ENCODE measurements at places on chromosomes 2 and 18. TPM values are rescaled to one million over a fixed set of nuclear protein-coding genes. Genes with fewer than 3 reads are reported as not detected.
A peak's percentile ranks its signal among the peaks of the same experiment; 100 is the strongest.

DNA sequence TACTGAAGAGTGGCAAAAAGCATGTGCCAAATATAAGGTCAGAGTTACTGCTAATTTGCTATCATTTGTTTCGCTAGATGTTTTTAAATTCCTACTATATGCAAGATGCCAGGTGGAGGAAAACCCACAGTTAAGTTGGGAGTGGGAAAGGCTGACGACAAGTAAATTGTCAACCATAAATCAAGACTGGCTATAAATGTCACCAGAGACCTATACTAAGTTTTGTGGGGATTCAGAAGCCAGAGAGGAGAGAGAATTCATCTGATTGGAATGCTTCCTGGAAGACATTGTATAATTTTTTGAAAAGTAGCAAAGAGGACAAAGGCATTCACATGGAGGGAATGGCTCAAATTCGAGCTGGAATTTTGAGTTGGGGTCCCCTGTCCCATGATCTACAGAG, 64.3 kb downstream of the CFAP221 start:
- ATAC-seq = no peak

DNA sequence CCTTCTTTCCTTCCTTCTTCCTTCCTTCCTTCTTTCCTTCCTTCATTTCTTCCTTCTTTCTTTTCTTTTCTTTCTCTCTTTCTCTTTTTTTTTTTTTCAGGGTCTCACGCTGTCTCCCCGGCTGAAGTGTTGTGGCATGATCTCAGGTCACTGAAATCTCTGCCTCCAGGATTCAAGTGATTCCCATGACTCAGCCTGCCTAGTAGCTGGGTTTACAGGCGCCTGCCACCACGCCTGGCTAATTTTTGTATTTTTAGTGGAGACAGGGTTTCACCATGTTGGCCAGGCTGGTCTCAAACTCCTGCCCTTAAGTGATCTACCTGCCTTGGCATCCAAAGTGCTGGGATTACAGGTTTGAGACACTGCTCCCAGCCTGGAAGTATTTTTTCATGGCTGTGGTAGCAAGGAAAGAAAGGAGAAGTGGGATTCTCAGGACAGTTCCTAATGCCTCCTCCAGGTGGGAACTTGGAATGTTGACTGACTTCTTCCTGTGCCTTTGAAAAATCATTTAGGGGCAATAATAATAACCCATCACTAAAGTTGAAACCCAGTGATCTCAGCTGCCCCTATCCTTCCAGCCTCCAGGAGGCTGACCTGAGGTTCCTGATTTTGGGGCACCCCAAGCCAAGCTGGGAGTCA, 89.3 kb upstream of the CELF4 start:
- no peak for ATAC-seq

- ATAC-seq = peak; percentile 77
These were observed 5.3 kb upstream of the NEU4 start for GRCh38 chr2:241803387-241804325.

Gene KLHL30
- 0.18 TPM for total RNA-seq

GRCh38 chr18:79574938-79575525, 104.6 kb upstream of the CTDP1 start:
- no peak for ATAC-seq

DNA sequence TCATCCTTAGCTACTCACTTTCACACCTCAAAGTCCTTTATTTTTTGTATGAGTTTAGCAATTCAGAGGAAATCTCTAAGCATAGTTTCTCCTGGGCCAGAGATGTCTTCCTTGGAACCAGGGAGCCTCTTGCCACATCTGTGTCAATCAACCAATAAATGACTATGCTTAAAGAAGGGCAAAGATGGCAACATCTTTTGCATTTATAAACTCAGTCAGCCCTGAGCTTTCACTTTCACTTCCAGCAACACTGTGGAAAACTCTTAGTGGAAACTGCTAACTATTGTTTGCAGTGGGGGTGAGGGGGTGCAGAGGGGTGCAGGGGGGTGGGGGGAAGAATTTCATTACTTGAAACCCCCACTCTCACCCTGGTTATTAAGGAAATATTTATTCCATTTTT, 3.4 kb downstream of the ACVR1C start:
- peak; percentile 8 for ATAC-seq

- ATAC-seq = no peak
These were observed 308.5 kb upstream of the HNMT start for GRCh38 chr2:137655814-137656213.

GRCh38 chr18:23135550-23136325, 453 bp downstream of the CABLES1 start:
- ATAC-seq = peak; percentile 58

Gene DNAJC5G
- not detected for total RNA-seq

DNA sequence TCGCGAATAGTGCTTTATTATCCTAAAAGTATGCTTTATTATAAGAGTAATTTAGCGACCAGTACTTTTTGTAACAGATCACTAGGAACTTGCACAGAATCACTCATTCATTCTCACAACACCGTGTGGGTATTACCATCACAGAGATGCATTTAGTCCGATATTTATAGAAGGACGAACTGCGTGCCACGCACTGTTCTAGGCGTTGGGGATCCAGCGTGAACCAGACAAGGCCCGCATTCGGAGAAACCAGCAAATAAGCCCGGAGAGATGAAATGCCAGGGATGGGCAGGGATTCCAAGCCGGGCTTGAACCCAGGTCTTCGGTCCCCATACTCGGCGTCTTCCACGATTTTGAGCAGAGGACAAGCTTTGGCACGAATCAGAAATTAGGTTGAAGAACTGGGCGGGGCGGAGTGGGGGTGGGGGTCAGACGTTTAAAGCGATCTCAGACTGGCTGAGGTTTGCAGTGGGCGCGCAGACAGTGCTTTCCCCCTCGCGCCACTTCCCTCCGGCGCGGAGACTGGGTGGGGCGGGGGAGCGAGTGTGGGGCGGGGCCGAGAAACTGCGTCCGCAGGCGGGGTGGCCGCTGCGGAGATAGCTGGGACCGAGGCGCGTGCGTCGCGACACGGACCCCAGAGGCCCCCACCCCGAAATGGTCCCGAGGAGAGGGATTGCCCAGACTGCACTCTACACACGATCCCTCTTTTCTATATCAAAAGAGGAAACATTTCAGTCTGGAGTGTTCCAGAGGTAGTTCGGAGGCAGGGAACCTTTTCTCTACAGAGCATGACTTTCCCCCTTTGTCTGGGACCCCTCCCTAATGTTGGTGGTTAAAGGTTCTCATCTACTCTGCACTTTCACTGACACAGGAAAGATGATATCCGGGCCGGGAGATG, 1.1 kb upstream of the CXCR4 start:
- ATAC-seq = peak; percentile 67

- ATAC-seq = no peak
These were observed 369.3 kb downstream of the NBAS start for GRCh38 chr2:15191789-15192188.

DNA sequence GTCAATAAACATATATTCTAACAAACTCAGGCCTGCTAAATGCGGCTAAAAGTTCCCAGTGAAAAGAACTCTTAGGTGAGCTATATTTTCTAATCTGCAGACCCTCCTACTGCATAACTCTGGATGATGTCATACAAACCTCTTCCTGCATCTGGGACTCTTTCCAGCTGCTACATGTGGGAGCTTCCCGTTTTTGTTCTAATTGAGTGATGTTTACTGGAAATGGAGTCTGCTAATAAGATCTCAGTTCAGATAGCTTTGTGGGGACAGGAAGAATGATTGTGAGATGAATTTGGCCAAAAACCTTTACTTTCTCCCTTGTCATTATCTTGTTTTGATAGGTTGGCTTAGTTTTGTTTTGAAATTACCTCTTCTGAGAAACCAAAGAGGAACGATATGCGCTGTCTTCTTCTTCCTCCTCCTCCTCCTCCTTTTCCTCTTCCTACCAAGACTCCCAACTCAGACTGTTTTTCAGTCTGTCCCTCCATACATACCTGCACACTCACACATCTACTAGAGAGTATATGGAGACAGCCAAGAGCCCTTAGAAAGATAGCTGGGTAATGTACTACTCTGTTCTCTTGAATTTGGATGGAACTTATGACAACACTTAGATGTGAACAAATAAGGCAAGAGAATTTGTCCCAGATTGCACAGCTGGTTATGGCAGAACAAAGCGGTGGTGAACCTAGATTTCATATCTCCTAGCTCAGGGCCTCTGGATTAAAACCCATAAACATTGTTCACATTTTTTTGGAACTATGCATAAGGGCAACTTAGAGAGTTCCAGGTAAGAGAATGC, 39.8 kb upstream of the AAK1 start:
- peak; percentile 63 for ATAC-seq

- ATAC-seq = peak; percentile 45
These were observed 81.1 kb downstream of the RAPH1 start for GRCh38 chr2:203453858-203454451.

Gene PDE11A
- total RNA-seq = 0.31 TPM

- peak; percentile 39 for ATAC-seq
These were observed 822.1 kb downstream of the GALR1 start for GRCh38 chr18:78071776-78072175.

DNA sequence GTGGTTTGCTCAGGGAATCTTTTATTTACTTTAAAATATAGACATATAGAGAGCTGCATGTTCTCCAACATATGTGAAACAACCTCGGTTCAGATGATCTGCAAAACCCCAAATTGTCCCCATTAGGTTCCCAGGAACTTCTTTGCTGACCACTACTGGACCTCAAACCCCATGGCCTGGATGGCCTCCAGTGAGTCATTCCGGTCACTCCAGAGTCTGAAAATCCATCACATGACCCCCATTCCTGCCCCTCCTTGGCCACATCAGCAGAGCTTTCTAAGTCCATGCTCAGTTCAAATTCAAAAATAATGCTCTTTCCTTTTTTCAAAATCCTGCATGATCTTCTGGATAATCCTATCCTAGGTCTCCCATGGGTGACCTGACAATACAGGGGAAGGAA, 271.0 kb downstream of the TNS1 start:
- ATAC-seq = no peak

GRCh38 chr2:112821142-112821541, 15.4 kb downstream of the IL1B start:
- ATAC-seq = no peak

- ATAC-seq = no peak
These were observed 108.4 kb upstream of the MCFD2 start for GRCh38 chr2:47024046-47024445.

GRCh38 chr2:226581661-226582060, 218.0 kb downstream of the IRS1 start:
- no peak for ATAC-seq

Gene KCNIP3
- 0.75 TPM for total RNA-seq

- peak; percentile 77 for ATAC-seq
These were observed 46.6 kb upstream of the ATP6V1B1 start for GRCh38 chr2:70888923-70889715.
